NCI-H1930 (cell line): ENCODE measurements at places on chromosomes 4 and X.

DNA sequence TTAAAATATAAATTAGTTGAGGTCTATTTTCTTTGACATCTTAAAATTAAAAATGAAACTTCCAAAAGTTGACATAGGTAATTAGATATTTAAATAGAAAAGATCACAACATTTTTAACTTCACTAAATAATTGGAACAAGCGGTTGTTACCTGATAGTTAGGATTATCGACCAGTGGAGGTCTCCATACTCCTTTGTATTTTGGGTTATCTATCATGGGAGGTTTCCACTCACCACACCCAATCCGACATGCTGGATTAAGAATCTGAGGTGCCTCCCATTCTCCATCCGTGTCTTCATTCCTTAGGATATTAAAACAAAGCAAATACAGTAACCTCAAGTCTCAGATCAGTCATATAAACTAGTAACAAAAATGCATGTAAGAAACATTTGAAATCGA lies 22.2 kb downstream of the SCOC start:
- no peak for DNase-seq

DNA sequence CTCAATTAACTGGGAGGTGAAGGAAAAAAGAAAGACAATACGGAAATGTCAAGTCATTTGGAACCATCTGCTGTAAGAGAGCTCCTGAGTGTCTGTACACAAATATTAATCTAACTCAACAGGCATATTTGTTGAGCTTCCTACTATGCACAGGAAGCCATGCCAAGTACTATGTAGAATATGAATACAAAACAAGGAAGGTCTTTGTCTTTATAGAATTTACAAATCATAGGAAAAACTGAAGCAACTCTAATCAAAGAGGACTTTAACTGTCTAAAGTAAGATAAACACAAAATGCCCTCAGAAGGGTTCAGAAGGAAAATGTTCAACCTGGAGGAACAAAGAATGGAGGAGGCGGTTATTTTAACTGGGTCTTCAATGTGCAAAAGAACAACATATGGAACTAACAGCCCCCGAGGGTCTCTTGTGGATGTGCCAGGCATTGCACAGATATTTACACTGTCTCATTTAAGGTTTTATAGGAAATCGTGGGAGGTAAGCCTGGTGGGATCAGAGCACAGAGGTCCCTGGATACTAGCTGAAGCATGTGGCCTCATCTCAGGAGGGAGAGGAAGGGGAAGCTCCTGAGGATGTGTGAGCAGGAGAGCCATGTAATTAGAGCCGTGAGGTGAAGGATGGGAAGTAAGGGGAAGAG lies 5.8 kb downstream of the FAM114A1 start:
- DNase-seq, result no peak

GRCh38 chr4:137267024-137267423 lies 265.3 kb downstream of the PCDH18 start:
- no peak for DNase-seq

DNA sequence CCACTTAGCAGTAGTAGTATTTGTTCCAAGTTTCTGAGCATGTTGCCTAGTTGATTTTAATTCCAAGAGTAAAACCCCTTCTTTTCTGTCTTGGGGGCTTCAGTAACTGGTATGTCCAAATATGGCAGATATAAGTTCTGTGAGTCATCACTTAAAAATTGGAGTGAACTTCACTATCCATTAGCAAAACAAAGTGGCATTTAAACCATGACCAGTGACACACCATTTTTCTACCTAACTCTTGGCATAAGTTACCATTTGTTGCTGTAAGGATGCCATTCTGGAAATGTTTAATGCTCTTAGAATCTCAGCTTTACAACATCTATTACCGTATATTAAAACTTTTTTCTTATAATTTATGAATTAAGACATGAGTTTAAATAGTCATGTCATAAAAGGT lies 102.0 kb downstream of the CBR4 start:
- no peak for DNase-seq

- DNase-seq, result no peak
Observed at GRCh38 chr4:128590034-128590740, 219.3 kb upstream of the JADE1 start.

DNA sequence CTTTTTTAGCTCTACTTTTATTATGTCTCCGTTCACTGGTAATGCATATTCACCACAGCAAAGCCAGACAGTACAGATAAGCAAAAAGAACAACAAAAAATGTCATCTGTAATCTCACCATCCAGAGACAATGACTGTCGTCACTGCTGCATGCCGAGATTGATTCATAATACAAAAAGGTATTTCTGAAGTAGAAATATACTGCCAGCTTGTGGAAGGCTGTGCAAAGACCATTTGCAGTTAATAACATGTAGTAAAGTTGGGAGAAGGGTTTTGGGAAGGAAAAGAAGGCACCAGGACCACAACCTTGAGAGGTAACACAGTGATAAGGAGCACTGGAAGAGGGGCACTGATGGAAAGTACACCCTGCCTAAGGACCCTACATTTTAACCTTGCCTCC lies 223.0 kb upstream of the ZIC3 start:
- DNase-seq, result no peak

DNA sequence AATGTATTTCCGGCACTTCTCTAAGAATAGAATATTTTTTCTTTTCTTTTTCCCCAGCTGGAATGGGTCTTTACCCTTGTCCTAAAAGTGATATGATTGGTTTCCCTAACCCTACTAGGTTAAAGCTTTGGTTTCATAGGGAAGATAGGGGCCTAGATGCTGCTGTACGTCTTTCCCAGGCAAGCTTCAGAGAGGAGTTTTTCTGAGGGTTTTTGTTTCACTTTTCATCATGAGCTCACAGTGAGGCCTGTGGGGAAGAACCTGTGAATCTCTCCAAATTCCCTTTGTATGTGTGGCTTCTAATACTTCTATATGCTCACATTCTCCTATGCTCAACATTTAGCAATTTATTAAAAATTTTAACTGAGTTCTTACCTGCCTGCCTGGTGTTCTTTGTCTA lies 320.0 kb upstream of the PCDH18 start:
- no peak for DNase-seq

DNA sequence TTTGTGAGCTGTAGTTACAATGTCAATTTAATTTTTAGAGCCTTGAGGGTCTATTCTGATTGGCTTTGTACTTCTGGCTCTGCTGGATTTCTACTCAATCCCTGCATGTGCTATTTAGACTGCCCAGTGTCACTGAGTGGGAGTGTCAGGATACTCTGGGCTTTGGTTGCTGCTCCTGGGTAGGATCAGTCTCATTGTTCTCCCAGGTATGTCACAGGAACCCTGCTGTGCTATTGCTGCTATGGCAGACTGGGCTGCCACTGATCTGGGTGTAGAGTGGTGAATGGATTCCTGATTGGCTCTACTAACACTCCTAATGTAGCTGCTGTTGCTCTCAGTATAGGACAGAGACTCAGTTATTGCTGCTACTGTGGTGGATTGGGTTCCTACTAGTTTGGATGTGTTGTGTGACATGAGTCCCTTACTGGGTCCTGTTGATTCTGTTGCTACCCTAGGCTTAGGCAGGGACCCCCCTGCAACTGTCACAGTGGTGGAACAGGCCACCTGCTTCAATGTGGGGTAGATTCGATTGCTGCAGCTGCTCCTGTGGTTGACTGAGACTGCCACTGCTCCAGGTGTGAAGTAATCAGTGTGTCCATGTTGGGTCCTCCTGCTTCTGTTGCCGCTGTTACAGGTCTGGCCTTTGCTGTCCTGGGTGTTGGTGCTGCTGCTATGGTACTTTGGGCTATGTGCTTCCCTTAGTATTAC lies 707.8 kb upstream of the AMOT start:
- DNase-seq, result no peak

DNA sequence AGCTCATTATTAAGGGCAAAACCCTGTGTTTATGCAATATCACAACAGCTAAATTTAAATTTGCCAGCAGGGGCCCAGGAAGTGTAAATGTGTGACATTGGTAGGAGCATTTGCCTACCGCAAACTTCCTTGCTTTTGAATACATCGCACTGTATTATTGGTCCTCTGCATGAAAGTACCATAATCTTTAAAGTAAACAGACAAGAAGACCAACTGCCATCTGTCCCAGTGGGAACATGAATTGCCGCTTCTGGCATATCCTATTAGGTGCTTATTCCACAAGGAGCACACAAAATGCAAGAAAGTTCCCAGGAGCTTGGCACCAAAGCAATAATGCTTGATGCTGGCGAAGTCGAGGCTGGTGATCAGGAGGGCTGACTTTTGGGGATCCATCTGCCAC lies 51.3 kb downstream of the SOD3 start:
- DNase-seq, result no peak

GRCh38 chrX:47226531-47227333 lies 6.1 kb upstream of the USP11 start:
- no peak for DNase-seq

DNA sequence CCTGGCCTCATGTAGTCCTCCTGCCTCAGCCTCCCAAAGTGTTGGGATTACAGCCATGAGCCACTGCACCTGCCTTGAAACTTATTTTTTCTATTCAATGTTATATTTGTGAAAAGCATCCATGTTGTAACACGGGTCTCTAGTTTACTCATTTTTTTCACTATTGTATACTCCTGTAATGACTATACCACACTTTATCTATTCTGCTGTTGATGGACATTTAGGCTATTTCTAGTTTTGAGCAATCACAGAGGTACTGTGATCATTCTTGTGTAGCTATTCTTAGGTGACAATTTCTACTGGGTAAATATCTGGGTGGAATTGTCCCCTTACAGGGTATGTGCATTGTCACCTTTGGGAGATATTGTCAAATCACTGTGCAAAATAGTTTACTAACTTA lies 3.6 kb downstream of the DRP2 start:
- DNase-seq, result no peak
